ENCODE measurements at places on chromosomes 6 and 20.

GRCh38 chr6:153045271-153045670 is 42.8 kb upstream of the MTRF1L start:
- DNase-seq = no peak

DNA sequence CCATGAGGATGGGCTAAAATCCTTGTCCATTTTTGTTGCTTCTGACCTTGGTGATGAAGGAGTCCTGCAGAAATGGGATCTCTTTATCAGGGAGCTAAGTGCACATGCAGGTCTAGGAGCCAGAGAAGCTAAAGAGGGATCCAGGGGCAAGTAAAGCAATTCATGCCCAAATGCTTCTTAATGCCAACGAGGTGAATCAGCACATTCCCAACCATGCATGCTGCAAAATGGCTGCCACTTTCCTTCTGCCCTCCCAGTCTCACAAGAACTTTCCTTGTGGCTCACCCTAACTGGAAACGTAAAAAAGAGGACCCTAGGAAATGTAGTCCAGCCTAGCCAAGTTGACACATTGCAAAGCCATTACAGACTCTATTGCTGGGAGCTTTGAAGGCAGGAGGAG is 298.4 kb downstream of the MAFB start:
- no peak for DNase-seq

DNA sequence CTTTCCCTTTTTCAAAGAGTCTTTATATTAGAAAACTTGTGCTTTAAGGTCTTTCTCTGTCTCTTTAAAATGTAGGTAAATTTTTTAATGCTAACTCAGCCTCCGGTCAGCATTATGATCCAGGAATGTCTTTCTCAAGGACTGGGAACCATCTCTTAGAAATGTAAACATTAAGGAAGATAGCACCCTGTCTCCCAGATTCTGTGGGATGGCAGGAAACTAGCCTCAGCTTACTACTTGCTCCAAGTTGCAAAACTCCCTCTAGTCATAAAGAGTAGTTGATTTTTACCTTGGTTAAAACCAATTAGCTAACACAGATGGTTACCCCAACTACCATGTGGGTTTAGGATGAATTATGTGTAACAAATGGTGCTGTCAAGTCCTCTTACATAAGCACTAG is 4.7 kb upstream of the TAAR1 start:
- no peak for DNase-seq

GRCh38 chr6:7959453-7959852 is 48.9 kb upstream of the TXNDC5 start:
- no peak for DNase-seq

GRCh38 chr6:119446115-119446554 is 96.6 kb upstream of the MAN1A1 start:
- no peak for DNase-seq

DNA sequence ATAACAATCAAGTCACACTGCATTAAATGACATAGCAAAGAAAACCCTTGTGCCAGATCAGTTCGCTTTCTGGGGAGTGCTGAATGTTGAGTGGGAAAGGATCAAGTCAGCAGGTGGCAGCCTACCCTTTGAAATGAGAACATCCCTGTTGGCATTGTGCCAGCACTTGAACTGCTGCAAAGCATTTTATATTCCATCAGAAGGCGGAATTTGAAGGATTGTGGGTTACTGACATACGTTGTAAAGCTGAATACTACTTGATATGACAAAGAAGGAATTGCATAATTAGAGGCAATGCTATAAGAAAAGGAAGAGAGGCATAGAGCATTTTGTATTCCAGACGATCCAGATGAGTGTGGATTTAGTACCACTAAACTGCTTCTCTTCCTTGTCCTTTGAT is 26.5 kb downstream of the BCKDHB start:
- no peak for DNase-seq

DNA sequence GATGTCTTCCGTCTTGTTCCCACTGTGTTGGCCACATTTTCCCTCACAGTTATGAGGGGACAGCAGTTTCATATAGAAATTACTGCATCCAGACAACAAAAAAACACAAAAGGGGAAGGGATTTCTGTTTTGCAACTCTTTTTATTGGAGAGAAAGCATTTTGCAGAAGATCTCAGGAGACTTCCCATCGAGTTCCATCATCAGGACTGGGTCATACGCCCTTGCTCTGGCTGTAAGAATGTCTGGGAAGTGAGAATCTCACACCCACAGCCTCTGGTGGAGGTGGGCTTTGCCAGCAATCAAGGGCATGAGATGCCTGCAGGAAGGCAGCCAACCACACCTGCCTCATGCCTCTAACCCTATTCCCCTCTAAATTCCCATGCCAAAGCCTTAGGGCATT is 5.8 kb upstream of the IGF2R start:
- DNase-seq = no peak

- DNase-seq = no peak
Observed at GRCh38 chr6:57434944-57435343, 117.5 kb downstream of the PRIM2 start.

DNA sequence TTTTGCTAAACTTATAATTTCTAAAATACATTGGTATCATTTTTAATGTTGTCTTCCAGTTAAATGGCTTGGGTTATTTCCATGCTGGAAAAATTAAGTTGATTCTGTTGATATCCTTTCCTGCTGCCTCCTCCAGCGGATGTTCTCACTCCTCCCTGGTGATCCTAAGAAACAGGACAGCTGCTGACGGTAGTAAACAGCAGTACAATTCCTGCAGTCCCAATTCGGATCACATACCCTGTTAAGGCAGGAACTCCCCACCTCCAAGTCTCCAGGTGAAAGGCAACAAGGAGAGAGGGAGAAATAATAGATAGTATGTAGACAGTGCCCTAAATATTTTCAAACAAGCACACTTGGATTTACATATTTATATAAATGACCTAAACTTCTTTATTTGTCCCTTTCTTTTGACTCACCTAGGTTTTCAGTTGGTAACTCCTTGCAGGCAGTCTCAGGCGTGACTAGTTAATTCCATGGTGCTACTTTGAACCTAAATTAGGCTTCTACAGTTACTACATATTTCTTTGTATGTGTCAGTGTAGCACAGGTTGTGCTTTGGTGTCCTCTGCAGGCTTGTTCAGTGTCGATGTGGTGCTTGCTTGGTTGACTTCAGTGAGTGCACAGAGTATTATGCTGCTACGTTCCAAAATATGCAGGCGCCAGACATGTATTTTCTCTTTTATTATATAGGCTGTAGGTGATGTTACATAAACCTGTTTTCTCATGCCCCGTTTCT is 126.0 kb downstream of the ADGRB3 start:
- DNase-seq = no peak

DNA sequence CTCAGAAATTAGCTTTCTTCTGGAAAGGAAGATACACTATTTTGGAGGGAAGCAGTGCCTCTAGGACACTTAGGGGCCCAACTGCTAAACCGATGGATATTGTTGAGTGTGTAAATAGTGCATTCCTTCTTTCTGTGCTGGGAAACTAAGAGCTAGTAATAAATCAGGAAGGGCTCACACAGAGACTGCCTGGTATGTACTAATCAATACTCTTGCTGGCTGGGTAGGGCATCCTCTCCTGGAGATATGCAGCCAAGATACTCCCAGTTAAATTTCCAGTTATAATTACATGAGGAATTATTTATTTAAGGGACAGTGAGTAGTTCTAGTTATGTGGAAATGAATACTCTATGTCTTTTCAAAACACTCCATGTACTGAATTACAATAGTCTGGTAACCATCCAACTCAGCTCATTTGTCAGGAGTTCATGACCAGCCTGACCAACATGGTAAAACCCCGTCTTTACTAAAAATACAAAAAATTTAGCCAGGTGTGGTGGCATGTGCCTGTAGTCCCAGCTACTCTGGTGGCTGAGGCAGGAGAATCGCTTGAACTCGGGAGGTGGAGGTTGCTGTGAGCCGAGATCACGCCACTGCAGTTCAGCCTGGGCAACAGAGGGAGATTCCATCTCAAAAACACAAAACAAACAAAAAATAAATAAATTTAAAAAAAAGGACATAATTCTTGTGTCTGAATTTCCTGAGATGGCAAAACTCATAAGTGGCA is 100.0 kb downstream of the OR2B2 start:
- DNase-seq = no peak

DNA sequence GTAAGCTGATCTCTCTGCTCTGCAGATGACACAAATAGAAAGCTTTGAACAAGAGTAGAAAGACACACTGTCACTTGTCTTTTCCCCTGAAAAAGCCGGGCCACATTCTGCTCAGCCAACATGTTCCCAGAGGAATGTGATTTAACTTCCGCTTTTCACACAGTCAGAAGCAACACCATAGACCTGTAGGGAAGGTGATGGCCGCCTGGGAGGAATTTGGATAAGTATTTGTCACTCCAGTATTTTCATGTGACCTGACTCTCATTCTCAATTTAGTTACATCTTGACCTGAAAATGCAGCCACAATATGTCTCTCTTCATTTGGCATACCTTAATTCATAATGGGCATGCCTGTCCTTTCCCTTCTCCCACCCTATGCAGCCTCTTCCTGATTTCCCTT is 2.0 kb upstream of the GRM1 start:
- no peak for DNase-seq

- DNase-seq = no peak
Observed at GRCh38 chr20:61874421-61875068, 191.1 kb downstream of the TAF4 start.

DNA sequence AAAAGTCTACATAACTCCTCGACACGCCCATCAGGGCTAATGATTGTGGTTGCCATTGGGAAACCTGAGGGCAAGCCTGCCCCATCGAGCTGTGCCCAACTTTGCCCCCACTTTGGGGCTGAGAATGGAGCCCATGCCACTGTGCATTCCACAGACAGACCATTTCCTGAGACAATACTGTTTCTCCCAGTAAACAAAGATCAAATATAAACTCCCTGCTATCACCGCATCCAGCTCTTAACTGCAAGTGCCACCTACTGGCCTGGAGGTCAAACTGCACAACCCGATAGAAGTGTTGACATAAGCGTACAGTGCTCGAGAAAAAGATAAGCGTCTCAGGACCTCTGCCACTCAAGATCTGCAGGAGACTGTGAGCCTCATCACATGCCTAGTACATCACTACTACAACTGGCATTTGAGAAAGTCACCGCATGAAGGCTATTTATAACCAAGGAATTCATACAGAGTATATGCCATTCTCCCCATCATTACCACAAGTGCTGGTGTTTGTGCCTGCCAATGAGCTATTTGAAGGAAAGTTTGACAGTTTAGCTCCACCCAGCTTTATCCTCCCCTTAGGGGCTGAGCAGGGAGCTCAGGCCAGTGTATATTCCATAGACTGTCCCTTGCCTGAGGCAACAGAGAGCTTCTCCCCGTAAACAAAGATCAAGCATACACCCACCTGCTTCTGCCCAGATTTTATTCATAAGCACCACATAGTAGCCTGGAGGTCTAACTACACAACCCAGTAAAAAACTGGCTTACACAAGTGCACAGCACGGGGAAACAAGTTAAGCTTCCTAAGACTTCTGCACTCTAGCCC is 4.5 kb upstream of the DEFB126 start:
- no peak for DNase-seq

GRCh38 chr6:109672175-109672574 is 18.8 kb downstream of the AK9 start:
- no peak for DNase-seq

DNA sequence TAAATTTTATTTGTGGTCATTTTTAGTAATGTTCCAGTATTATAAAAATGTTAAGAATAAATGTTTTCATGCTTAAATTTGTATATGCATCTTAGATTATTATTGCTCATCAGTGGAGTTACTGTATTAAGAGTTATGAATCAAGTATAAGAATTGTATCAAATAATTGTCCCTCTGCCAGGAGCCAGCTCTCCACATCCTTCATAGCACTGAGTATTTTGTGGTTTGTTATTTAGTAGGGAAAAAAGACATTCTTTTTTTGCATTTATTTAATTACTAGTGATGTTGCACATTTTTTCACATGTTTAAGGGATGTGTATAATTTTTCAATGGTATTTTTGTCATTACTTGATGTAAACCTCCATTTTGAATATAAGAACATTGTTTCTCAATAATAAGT is 102.0 kb downstream of the ADGRB3 start:
- DNase-seq = no peak

DNA sequence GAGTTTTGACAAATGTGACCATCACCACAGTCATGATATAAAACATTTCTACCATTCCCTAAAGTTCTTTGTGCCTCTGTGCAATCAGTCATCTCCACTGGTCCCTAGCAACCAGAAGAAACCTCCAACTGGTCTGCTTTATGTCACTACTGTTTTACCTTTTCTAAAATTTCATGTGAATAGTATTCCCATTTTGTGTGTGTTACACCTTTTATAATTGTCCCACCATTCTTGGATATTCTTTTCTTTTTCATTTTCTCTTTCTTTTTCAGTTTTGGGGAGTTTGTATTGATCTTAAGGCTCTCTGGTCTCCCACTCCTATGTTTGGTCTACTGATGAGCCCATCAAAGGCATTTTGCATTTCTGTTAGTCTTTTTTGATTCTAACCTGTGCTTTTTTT is 95.4 kb downstream of the NCOA3 start:
- no peak for DNase-seq

DNA sequence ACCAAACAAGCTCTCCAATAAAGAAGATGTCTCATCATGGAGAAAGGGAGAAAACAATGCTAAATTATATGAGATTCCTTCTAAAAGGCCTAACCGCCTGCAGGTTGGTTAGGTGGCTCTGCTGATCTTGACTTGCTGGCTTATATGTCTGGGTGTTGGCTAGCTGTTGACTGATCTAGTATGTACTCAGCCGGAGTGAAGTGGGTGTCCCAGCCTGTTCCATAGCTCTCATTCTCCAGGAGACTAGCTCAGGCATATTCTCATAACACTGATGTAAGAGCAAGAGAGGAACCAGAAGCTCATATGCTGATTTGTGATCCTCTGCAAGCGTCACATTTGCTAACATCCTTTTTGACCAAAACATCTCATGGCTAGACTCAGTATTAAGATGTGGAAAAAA is 473.0 kb downstream of the BMP2 start:
- no peak for DNase-seq

- DNase-seq = no peak
Observed at GRCh38 chr6:138377844-138378243, at the start of gene SMIM28. Gene SMIM28 (plus strand): TSS chr6:138377905. CDS start chr6:138378073, 168 bp downstream.

DNA sequence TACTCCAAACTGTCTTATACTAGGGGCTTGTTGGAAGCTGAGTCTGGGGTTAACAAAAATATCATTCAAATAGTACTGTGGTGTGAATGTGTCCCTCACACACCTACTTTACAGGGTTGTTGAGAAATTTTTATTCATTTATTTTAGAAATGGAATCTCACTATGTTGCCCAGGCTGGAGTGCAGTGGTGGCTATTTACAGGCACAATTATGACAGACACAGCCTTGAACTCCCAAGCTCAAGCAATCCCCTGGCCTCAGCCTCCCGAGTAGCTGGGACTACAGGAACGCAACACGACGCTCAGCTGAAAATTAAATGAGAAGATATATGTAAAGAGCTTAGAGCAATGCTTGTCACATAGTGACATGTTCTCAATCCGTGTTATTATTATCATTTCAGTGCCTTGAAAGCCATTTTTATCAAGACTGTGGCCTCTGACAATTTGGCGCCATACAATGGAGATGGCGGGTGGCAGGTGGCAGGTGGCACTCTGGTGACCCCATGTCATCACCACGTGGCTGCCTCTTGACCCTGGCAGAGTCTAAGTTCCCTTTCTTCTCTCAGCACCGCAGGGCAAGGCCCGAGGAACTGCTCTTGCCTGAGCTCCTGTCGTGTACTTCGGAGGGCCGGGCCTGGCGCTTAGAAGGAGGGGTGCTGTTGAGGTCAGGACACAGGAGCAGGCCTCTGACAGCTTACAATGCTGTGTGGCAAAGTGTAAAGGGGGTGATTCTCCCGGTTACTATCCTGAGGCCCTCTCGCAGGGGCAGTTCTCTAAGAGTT is 64.5 kb downstream of the STX11 start:
- no peak for DNase-seq

All from activated T-cell treated with anti-CD3 and anti-CD28 coated beads for 24 hours (primary cell).